ENCODE measurements at places on chromosomes 3 and 15.

DNA sequence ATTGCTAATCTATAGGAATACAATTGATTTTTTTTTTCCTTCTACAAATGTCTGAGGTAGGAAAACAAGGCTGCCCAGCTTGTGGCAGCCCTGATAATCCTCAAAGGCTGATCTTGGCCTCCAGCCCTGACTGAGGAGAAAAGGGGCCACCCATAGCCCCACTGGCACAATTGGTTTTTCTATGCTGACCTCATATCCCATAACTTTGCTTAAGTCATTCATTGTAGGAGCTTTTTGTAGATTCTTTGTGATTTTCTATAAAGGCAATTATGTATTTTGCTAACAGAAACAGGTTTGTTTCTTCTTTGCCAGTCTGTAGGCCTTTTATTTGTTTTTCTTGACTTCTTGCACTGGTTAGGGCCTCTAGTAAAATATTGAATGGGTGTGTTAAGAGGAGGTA lies 80.2 kb upstream of the C15orf39 start:
- DNase-seq = no peak

DNA sequence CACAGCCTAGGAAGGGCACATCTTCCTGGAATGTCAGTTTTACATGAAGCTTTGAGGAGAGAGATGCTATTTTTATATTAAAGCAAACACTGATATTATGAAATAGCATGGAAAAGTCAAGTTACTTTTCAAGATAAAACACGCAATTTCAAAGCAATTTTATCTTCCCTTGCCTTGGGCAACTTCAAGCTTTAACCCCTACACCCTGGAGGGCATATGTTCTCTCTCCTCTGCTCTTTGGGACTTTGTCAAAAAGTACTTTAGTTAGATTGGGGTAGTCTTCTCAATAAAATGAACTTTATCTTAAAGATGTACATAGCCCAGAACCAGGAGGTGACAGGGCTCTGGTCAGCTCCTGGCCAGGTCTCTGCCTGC lies 86.9 kb upstream of the PLXNA1 start:
- no peak for DNase-seq

DNA sequence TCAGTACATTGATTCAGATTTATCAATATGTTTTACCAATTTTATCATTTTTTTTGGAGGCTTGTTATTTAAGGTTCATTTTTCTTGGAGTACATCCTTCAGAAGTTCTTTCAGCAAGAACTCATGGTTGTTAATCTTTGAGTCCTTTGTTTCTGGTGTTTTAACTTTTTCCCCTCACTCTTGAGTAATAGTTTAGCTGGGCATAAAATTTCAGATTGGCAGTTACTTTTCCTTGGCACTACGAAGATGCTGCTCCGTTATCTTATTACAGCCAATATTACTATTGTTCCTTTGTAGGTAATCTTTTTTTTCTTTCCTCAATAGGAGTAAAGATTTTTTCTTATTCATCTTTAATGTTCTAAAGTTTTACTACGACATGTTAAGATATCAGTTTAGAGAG lies 9.8 kb downstream of the LRRC58 start:
- no peak for DNase-seq

GRCh38 chr15:97930230-97930629 lies 30.3 kb upstream of the ARRDC4 start:
- DNase-seq = no peak

- DNase-seq = no peak
Measured at GRCh38 chr3:31504230-31504629, 28.5 kb upstream of the STT3B start.

DNA sequence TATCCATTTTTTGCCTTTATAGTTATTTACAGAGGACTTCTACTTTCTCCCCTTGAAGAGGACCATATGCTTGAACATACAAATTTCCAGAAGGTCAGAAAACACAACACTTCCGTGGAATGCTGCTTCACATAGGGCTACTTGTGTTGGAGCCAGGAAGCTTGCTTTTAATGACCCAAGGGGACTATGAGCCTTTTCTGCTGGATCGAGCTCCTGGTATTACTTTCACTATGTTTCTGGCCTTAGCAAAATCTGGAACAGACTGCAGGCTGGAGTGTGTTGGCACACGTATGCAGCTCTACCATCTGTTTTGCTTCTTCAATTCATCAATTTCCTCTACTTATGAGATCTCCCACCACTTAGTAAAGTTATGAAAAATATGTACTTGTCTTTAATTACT lies 69.3 kb upstream of the CBLB start:
- DNase-seq = no peak

DNA sequence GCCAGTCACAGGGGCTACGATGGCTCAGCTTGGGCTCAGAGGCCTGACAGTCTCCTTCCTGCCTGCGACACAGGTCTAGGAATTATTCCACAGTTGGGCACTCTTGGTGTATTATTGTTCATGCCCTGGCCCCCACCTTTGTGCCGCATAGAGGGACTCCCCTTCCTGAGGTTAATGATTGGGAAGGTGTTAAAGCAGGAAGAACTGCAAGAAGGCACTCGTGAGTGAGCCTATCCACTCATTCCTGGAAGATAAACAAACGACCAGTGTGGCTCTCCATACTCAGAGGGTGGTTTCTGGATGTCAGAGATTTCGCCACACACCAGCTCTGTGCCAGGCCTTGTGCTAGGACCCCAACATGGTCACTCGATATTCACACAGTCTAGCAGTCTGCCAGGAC lies 12.3 kb downstream of the LIPC start:
- DNase-seq = no peak

Measured in stimulated activated CD4-positive, alpha-beta T cell treated with anti-CD3 and anti-CD28 coated beads, Interleukin-4, amount 100 ng/mL, for 1 hour (primary cell).